DMS79 (cell line): ENCODE measurements at places on chromosomes 12 and 14.
A peak's percentile ranks its signal among the peaks of the same experiment; 100 is the strongest.

GRCh38 chr14:77660754-77661153, 44.3 kb upstream of the SPTLC2 start:
- DNase-seq, result peak; percentile 99

GRCh38 chr14:77045238-77046162, 17.0 kb upstream of the IRF2BPL start:
- DNase-seq, result peak; percentile 36

DNA sequence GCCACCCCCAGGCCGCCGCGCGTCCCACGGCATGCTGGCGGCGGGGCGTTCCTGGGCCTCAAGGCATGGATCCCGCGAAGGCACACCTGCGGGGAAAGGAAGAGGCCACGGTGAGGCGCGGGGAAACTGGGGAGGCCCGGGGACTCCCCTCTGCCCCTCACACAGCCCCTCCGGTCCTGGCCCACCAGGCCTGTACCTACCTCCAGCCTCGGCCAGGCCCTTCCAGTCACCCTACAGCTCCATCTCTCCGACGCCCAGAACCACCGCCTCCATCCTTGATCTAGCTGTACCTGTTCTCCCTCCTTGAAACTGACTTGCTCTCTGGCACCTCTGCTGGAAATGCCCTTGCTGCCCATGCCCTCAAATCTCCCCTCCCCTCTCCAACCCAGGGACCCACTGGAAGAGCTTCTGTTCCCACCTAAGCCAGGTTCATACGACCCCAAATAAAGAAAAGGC, 1.7 kb downstream of the ANKRD9 start:
- DNase-seq, result no peak

DNA sequence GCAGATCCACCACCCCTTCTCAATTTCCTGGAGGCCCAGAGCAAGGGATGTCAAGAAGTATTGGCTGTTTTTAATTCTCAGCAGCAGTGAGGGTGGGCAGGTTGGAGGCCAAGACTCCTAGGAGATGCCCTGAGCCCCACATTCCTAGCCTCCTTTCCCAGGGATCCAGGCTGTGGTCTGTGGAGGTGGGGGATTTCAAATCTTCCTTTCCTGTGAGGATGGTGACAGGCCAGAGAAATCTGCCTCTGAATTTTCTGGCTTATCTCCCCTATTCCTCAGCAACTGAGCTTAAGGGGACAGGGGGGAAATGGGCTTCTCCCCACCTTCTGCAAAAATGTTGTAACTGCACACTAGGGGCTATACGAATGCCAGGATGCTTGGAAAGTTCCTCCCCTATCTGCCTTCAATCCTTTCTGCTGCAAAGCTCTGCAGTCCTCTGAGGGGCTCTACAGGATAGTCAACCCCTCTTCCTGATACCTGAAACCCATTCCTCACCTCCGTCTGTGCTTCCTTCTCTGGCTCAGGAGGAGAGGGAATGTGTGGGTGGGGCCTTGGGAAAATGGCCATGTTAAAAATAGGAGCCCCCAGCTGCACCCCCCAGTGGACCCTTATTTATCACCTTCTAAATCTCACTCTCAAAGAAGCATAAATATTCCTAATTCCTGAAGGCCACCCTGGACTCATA, 6.6 kb downstream of the GPR84 start:
- DNase-seq, result no peak

DNA sequence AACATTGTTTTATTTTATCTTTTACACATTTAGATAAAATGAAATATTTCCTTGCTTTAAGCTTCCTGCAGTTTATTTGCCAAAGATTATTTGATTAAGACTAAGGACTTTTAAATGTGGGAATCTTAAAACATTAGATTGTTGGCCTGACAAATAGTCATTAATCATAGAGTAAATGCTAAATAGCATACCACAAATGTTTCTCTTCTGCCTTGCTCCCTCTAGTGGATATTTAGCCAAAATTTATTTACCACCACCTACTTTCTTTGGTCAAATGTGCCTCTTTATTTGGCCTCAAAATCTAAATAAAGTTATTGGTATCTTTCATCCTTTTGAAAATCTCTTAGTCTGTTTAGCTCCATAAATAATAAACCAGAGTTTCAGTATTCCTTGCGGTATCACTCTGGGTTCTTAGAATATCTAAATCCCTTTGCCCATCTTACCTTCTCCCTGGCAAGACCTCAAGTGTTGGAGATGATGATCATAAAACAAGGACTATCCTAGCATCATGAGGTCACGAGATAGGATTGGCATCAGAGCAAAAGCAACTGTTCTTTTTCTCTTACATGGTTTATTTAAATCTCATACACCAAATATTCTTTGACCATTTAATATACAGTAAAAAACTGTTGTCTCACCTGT, 150.6 kb upstream of the AEBP2 start:
- peak; percentile 2 for DNase-seq

GRCh38 chr12:53586745-53587144, 39.4 kb downstream of the ATF7 start:
- no peak for DNase-seq

DNA sequence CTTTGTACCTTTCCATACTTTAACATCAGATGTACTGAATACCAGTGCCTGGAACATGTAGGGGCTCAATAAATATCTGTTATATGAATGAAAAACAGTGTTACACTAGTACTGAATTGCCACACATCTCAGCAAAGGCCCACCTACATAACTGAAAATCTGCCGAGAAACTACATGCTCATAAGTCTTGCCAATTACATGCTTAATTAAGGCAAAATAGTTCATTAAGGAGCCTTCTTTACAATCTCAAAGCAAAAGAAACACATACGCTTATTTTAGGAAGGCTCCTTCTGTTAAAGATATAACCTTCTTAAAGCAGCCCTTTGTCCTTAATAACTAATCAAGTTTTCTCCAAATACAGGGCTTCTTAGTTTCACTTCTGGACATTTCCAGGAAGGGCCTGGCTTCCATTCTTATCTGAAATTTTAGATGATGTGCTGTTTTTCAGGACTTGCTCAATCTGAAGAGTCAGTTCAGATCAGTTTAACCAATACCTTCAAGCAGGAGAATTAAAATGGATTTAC, 11.5 kb downstream of the LIMA1 start:
- DNase-seq, result no peak

DNA sequence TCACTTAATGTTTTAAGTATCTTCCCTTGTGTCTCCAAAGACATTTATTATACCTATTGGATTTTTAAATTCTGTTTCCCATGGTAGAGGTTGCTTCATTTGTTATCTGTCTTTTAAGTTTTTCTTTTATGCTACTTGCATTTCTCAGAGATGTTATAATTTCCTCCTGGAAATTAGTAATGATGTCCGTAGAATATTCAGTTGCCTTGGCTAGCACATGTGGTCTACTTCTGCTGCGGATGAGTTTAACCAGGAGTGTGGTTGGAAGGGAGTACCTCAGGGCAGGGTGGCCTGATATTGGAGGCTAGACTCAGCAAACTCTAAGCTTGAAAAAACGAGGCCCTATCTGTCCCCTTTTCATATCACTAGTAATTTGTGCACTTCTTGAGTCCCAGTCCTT, 8.8 kb upstream of the EVL start:
- no peak for DNase-seq

GRCh38 chr12:121331248-121331647, 21.0 kb downstream of the ANAPC5 start:
- DNase-seq, result no peak

DNA sequence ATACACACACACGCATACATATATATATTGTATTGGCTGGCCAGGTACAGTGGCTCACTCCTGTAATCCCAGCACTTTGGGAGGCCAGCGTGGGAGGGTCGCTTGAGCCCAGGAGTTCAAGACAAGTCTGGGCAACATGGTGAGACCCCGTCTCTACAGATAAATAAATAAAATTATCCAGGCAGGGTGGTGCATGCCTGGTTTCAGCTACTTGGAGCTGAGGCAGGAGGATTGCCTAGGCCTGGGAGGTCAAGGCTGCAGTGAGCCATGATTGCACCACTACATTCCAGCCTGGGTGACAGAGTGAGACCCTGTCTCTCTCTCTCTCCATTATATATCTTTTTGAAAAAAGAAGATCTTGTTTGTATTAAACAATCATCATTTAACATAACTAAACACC, 4.6 kb upstream of the SYNE3 start:
- no peak for DNase-seq

DNA sequence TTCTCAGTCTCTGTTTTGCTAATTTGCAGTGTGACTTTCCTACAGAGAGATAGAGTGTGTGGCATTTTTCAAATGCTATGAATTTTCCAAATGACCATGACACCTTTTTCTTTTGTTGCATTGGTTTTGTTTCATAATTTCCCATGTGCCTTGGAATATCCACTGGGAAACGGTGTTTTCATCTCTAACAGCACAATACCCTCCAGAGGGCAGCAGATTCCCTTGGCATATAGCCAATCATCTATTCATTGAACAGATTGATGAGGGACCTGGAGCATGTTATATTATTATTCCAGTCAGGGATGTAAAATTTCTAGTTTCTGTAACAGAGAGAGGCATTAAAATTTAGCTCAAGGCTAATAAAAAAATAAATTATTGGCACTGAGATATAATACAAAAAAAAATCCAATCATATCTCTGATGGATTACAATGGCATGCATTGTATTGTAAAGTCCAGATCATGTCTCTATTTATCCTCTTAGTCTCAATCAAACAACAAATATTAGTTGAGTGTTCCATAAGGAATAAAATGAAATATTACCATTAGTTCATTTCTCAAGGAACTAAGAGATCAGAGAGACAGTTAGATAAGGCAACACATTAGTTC, 29.6 kb upstream of the NTN4 start:
- no peak for DNase-seq
